ENCODE measurements at places on chromosomes 6 and 20. TPM values are rescaled to one million over a fixed set of nuclear protein-coding genes. Genes with fewer than 3 reads are reported as not detected.

DNA sequence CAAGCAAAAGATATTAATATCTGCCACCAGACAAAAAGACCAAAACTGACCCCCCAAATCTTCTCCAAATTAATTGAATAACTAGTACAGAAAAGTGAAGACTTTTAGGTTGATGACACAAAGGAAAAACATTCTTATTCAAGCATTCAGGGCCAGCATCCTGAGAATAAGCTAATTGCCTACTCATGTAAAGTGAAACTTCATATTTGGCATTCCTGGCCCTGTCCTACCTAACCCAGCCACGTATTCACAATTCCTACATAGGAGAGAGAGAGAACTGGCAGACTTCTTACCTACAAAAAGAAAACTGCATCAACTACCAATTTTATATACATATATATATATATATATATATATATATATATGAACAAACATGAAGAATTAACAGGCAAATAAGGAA is 4.9 kb upstream of the ASCC3 start:
- no peak for DNase-seq

DNA sequence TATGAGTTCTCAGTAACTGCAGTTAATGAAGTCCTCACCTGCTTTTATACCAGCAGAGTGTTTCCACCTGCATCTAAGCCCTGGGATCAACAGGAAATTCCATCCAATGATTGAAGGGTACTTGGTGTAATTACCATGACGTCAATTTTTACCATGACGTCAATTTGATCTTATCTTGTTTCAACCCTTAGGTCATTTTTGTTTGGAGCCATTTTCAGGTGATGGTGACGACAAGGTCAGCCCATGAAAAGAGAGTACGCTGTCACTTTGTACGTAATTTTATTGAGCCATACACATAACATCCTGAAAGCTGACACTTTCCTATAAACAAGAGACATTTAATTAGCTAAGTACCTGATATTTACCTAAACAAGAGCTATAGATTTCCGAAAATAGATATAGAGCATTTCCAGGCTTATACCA is at the start of gene CGA:
Gene CGA (minus strand): TSS at position 20 of the 423 bp plus-strand sequence. CDS start 6,906 bp downstream, outside the sequence.
- DNase-seq = no peak

- DNase-seq = no peak
Observed at GRCh38 chr20:6906871-6907270, 139.4 kb downstream of the BMP2 start.

DNA sequence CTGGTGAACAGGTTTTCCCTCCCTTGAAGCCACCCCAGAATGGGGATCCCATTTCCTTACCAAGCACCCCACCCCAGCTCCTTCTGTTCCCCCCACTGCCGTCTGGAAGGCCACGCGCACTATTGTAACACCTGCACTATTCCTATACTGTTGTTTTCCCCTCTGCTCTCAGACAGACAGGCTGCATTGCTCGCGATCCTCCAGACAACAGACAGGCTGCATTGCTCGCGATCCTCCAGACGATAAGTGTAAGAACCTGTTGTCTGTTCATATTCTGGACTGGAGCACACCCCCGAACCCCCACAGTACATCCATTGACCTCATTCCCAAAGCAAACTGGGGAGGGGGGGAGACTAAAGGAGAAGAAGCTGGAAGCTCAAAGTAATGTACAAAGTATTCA is 72.7 kb downstream of the LY86 start:
- DNase-seq = no peak

GRCh38 chr6:169810066-169810989 is 58.9 kb downstream of the ERMARD start:
- no peak for DNase-seq

DNA sequence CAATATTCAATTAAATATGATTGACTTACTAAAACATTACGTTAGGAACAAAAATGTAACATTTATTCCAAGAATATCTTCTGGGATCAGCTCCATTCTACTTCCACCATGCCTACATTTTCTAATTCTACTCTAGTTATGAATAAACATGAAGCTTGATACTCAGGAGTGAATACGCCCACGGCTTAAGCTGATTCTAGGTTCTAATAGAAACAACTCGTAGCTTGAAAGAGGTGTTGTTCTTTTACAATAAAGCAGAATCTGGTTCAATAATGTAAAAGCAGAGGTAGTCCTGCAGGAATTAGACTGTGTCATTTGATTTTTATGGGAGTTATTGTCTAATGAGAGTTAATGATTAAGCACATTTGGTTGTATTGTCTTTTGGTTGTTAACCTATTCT is 107.3 kb upstream of the OLIG3 start:
- no peak for DNase-seq

Gene MYBL2
- total RNA-seq = 207 TPM

- no peak for DNase-seq
Observed at GRCh38 chr20:49892260-49892659, 23.1 kb downstream of the SPATA2 start.

- no peak for DNase-seq
Observed at GRCh38 chr20:818001-818664, 15.4 kb upstream of the FAM110A start.

DNA sequence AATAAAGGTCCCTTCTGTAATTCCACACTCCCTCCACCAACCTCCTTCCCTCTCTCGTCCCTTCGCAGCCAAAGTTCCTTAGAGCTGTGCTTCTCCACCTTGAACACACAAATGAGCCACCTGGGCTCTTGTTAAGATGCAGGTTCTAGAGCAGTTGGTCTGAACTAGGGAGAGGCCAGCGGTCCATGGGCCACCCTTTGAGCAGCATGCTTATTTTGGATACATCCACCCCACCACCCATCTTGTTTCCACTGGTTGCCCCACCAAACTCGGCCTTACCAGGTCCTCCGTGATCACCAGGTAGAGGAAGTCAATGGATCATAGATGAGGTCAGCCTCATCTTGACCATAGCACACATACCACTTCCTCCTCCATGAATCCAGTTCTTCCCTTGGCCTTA is 7.3 kb upstream of the BPIFA2 start:
- DNase-seq = peak; percentile 1

- DNase-seq = no peak
Observed at GRCh38 chr20:50788045-50788991, 6.5 kb upstream of the BCAS4 start.

GRCh38 chr6:28974505-28974904 is 30.6 kb downstream of the ZNF311 start:
- DNase-seq = no peak

Gene ACAT2
- 166 TPM for total RNA-seq

GRCh38 chr6:108251252-108251651 is 9.6 kb downstream of the SNX3 start:
- DNase-seq = no peak

DNA sequence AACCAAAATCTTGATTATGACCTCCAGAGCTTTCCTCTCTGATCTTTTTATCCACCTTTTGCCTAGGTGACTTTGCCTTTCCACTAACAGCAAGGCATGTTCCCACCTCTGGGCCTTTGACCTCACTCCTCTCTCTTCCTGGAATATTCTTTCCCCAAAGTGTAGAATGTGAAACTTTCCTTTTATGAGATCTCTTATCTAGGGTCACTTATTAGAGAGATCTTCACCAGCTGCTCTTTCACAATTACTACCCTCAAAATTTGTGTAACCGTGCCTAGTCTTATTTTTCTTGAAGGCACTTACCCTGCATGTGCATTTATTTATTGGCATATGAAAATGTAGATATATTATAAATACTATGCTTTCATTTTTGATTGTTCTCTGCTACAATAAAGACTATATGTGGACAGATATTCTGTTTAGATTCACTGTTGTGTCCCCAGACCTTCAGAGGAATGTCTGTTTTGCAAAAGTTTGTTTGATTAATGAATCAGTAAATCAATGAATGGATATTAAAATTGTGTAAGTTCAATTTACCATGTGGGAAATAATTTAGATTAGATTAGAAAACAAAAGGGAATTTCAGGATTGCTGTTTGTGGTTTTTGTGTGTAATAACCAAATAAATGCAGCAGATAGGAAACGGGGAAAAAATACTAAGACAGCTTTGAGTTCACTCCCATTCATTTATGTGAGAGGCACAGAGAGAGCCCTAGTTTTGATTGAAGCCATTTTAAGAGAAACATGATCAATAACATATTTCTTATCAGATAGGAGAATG is 207.0 kb downstream of the ADGB start:
- DNase-seq = no peak

DNA sequence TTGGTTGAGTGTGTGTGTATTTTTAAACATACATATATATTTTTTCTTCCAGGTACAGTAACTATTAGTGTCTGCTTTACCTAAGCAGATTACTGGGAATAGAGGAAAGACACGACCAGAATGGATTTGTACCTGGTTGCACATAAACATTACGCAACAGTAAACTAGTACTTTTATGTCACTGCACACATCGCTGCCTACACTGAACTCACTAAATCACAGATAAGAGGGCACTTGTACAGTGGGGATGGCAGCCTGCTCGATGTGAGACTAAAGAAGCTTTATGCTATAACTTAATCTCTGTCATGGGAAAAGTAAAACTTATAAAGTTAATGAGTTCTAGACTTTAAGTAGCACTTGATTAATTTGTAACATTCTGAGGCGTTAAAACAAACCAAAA is 89.5 kb upstream of the SIM1 start:
- no peak for DNase-seq

- no peak for DNase-seq
Observed at GRCh38 chr6:157110607-157111006, 212.7 kb downstream of the TMEM242 start.

GRCh38 chr6:135314543-135314942 is 133.4 kb downstream of the MYB start:
- DNase-seq = no peak

GRCh38 chr6:1110164-1110563 is 201.7 kb upstream of the FOXQ1 start:
- DNase-seq = peak; percentile 3

Gene DCDC2
- 0.15 TPM for total RNA-seq

DNA sequence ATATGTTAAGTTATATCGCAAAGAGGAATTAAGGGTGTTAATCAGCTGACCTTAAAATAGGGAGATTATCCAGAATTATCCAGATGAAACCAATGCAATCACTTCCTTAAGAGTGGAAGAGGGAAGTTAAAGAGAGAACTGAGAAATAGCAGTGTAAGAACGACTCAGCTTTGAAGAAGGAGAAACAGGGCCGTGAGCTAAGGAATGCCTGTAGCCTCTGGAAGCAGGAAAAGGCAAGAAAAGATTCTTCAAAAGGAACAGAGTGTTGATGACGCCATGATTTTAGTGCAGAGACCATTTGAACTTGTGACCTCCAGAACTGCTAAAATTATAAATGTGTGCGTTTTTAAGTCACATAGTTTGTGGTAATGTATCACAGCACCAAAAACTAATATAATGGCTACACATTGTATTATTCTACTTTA is 32.7 kb downstream of the ILRUN start:
- DNase-seq = no peak
